ENCODE measurements at places on chromosomes 1 and 21.

DNA sequence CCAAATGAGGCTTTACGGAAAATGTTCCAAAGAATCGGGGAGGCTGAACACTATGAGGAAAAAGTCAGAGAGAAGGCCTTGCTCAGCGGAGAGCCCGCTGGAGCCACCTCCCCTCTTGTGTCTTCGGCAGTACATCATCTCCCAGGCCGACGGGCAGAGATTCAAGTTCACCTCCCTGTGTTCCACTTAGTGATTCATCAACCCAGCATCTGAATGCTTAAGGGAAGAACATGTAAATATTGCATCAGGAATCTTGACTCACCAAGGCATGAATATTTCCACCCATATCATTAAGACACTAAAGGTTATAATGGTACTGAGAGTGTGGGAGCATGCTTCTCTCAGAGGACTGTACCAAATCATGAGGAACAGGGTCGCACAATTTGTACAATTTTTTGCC, 172.5 kb downstream of the ST6GALNAC5 start:
- no peak for DNase-seq

DNA sequence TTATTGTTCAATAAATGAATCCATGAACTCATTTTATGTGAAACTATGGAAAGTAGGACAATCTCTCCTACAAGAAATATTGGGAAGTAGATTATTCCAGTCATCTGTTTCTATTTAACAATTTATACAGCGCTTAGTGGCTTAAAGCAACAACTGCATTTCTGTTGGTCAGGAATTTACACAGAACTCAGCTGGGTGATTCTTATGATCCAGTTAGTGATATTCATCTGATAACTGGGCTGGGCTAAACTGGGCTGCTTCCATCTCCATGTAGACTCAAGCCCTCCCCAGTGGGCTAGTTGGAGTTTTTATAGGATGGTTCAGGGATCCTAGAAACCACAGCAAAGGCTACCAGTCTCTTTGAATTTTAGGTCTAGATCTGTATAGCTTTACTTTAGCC, 497.9 kb upstream of the NEGR1 start:
- DNase-seq: no peak

- no peak for DNase-seq
These were observed 108.0 kb downstream of the SGIP1 start for GRCh38 chr1:66641891-66642473.

DNA sequence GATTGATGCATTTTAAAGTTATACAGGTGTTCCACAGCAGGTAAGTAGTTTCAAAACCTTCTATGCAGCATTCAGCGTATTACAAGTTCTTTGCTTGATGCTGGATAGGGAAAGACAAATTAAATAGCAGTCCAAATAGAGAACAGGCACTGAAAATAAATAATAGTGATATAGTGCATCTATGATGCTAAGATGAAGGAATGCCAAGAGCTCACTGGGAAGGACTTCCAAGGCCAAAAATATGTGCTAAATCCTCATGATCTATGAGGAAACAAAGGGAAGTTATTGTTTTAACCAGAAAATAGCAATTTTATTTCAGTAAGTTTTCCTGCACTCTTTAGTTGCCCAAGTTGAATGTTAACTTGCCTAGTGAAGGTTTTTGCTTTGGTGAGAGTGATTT, 127.8 kb upstream of the GREM2 start:
- DNase-seq: no peak

DNA sequence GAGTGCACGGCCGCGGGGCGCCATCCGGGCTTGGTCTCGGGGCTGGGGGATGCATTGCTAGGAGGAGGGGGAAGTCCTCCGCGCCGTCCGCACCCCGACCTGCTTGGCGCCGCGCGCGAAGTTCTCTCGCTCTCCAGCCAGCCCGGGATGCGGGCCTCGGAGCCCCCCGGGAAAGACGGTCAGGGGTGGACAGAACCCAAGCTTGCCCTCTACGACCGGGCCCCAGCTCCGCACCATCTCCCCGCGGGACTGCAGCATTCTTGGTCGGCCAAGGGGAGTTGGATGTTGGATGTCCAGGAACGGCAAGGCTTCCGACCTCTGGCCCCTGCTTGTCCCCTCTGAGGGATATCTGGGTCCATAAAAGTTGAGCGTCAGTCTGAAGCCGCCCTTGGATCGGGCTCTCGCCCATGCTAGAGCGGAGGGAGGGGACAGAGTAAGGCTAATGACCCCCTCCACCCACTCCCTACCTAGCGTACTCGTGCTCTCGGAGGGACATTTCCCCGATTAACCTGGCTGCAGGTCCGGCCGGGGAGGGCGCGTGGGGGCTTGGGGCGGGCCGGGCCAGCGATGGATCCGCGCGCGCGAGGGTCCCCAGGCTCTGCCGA, 522 bp downstream of the DISP3 start:
- no peak for DNase-seq

DNA sequence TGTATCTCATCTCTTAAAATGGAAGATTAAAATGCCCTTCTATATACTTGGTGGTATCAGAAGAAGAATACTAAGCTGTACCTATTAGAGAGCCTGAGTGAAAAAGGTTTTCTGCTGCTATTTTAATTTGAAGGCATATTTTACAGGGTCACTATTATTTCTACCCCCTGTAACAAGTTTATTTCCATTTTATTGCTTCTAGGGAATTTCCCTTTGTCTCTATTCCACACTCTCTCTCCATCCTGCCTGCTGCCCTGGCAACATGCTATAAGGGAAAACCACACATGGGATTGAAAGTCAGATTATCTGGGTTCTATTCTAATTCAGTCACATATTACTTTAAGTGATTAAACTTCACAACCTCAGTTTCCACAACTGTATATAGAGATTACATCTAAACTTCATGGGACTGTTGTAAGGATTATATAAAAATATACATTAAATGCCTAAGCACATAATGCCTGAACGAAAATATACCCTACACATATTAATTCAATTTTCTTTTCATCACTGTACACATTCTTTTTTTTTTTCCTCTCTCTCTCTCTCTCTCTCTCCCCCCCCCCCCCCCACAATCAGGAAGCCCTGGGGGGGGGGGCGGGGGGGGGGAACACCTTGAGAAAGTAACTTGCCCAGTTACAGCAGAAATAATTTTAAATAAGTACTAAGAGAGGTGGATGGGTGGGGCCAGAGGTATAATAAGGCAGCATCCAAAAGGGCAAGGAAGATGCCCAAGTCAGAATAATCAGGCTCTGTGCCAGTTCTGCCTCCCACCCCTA, 51.5 kb downstream of the LUZP1 start:
- no peak for DNase-seq

DNA sequence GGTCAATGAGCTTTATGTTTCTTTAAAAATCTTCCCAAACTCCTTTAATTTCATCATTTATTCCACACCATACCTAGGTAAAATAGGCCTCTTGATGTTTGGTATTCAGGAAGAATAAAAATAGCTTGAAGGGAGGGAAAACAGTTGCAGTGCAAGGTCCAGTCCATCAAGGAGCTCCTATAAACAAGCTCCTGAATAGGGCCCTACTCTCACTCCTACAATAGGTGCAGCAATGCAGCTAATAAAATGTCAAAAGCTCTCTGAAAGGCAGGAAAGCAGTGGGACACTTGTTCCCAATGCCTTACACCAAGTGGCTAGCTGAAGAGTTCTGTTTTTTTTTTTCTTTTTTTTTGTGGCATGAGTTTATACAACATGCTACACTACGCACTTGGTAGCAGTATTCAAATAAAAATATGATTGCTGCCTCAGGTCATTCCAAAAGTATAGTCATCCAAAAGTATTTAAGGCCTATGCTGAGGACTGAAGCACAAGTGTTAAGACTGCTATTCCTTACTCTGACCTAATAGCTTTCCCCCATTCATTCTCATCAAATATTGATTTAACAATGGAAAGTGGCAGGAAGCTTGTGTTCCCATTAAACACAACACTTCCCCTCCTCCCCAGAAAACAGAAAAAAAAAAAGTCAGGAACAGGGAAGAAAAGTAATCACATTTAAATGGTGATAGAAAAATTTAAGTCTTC, 9.8 kb downstream of the TEX38 start:
- DNase-seq: no peak

DNA sequence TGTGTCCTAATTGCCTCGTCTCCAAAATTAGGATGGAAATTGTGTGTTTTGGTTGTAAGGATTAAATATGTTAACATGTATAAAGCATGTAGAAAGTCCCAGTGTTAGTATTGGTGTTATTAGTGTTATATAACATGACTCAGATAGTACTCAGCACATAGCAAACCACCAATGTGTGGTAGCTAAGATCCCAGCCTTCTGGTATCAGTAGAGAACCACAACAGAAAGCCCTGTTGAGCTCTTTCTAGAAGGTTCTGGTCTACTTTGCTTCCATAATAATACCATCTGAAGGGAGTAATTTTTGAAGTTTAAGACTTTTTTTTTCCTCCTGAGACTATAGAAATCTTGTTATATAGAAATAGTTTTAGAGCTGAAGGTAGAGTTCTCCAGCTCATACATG, 259.3 kb upstream of the SGIP1 start:
- DNase-seq: no peak

- no peak for DNase-seq
These were observed 229.7 kb upstream of the IRF2BP2 start for GRCh38 chr1:234839663-234840062.

GRCh38 chr1:235951661-235952060, 85.0 kb upstream of the LYST start:
- no peak for DNase-seq

DNA sequence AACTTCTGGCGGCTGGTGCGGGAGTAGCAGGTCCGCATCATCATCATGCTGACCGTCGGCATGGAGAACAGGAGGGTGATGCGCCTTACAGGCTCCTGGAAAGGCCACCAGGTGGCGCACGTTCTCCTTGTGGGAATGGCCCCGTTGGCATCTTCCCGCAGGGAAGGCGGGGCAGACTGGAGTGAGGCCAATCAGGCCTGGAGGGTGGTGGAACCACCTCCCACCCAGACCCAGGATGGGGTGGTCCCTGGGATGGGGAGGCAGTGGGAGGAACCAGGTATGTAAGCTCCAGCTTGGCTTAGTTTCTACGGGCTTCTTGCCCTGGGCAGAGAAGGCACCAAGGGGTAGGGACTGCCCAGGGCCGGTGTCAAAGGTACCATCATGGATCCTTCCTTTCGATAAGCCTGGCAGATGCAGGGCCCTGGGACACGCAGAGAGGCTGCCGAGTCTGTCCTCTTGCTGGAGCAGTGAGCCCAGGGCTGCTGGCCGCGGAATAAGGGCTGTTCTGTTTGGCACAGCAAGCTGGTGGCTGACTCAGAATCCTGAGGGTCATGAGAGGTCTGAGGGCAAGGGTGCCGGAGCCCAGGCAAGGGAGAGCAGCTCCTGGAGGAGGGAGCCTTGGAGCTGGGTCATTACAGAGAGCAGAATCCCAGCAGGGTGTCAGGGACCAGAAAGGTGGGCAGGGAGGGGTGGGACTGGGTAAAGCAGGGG, 8.7 kb upstream of the LGR6 start:
- DNase-seq: peak; percentile 78

DNA sequence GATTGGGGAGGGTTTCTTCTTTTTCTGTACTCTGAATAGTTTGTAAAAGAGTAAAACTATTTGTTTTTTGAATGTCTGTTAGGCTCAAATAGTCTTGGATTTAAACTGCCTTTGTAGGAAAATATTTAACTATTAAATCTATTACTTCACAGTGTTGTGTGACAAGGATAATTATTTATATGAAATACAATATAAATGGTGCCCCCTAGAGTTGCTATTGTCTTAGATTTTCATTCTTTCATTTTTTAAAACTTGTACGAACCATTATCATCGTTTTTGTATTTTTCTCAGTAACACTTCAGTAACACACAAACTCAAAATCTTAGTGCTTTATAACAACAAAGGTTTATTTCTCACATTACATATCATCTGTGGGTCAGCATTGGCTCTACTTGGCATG, 37.4 kb downstream of the C1orf185 start:
- DNase-seq: no peak

GRCh38 chr1:167297222-167298214, 76.8 kb downstream of the POU2F1 start:
- no peak for DNase-seq

GRCh38 chr1:41812051-41812450, 106.7 kb downstream of the HIVEP3 start:
- peak; percentile 78 for DNase-seq

GRCh38 chr1:43058545-43059360, 100.1 kb upstream of the SLC2A1 start:
- no peak for DNase-seq

GRCh38 chr21:45889961-45890360, 91.6 kb upstream of the COL6A1 start:
- no peak for DNase-seq

DNA sequence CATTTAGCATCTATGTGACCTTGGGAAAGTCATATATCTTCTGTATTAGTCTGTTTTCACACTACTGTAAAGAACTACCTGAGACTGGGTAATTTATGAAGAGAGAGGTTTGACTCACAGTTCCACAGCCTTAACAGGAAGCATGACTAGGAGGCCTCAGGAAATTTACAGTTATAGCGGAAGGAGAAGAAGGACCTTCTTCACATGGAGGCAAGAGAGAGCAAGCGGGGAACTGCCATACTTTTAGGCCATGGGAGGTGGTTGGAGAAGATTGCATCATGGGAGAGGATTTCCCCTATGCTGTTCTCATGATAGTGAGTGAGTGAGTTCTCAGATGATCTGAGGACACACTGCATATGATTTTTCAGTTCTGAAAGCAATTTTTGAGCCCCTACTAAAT, 87.9 kb downstream of the CLEC20A start:
- DNase-seq: no peak

- DNase-seq: peak; percentile 45
These were observed 28.4 kb downstream of the RNF11 start for GRCh38 chr1:51264451-51264850.

DNA sequence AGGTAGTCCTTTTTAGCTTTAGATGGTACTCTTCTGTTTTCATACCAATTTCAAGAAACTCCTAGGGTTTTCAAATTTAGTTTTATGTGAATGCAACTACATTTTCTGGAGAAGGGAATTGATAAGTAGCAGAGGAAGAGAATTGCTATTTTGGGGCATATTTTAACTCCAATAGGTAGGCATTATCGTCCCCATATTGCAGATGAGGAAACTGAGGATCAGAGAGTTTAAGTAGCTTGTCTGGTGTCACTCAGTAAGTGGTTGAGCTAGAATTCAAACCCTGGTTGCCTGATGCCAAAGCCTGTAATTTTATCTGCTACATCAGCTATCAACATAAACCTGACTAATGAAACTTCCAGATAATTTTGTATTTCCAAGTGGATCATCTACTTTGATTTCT, 1.9 kb downstream of the NFYC start:
- DNase-seq: no peak

GRCh38 chr1:4654764-4655673, 610 bp downstream of the AJAP1 start:
- DNase-seq: no peak
